ENCODE measurements at places on chromosomes 7 and 10.
A peak's percentile ranks its signal among the peaks of the same experiment; 100 is the strongest.

- no peak for DNase-seq
Observed at GRCh38 chr7:137601642-137602041, 245.1 kb downstream of the DGKI start.

DNA sequence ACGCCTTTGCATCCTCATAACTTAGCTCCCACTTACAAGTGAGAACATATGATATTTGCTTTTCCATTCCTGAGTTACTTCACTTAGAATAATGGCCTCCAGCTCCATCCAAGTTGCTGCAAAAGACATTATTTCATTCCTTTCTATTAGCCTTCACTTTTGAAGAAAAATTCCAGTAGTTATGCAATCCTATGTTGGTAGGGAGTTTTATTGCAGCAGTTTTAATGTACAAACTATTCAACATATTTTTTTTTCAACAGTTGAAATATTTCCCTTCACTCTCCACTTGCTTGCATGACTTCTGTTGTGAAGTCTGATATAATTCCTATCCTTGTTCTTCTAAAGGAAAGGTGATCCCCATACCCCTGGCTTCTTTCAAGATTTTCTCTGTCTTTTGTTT is 27.3 kb upstream of the ARHGAP22 start:
- DNase-seq: no peak

GRCh38 chr7:3378390-3379150 is 77.5 kb downstream of the SDK1 start:
- DNase-seq: no peak

DNA sequence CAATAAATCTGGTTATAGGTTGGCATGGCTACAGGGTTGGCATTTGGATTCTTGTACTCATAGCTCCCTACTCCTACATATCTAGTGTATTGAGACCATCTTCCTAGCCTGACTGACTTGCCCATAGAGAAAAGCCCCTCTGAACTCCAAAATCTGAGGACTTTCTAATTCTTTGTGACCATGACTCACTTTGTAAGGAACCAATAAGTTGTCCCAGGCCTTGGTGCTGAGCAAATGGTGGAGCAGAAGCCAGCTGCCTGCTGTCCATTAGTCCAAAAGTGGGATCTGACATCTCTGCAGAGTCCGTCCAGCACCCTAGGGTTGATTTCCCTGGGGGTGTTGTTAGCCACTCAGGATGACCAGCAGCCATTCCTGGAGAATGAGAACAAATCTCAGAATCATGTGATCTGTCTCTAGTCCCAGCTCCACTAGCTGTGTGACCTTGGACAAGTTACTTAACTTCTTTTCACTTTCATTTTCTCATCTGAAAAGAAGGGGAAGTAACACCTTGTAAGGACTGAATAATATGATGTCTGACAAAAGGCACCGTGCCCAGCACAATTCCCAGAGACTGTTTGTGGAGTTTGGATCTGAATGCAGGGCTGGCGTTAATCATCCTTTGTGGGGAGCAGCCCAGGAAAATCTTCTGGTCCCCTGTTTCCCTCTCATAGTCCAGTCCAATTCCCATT is 44.1 kb downstream of the MTURN start:
- no peak for DNase-seq

- no peak for DNase-seq
Observed at GRCh38 chr10:122962405-122962804, 8.4 kb upstream of the C10orf88 start.

- DNase-seq: peak; percentile 8
Observed at GRCh38 chr10:130179640-130180039, 43.4 kb downstream of the GLRX3 start.

GRCh38 chr10:91227576-91227975 is 7.1 kb downstream of the PCGF5 start:
- DNase-seq: no peak

GRCh38 chr10:120392245-120392644 is 64.8 kb upstream of the PLPP4 start:
- no peak for DNase-seq

Measured in epithelial cell of prostate (primary cell).